ENCODE measurements at places on chromosomes 11 and 22.

DNA sequence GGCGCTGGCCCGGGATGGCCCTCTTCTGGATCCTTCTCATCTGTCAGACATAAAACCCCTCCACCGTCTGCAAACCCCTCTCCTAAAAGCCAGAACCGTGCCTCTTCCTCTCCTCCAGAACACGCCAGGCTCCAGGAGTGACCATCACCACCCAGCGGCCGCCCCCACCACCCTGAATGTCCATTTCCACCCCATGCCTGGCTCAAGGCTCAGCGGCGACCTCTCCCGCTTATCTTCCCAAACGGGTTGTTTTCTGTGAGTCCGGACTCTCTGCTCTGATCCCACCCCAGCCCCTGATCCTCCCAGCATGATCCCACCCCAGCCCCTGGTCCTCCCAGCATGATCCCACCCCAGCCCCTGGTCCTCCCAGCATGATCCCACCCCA, 37.6 kb downstream of the CELSR1 start:
- no peak for DNase-seq

- no peak for DNase-seq
Observed at GRCh38 chr11:69308491-69308911, 14.5 kb downstream of the MYEOV start.

DNA sequence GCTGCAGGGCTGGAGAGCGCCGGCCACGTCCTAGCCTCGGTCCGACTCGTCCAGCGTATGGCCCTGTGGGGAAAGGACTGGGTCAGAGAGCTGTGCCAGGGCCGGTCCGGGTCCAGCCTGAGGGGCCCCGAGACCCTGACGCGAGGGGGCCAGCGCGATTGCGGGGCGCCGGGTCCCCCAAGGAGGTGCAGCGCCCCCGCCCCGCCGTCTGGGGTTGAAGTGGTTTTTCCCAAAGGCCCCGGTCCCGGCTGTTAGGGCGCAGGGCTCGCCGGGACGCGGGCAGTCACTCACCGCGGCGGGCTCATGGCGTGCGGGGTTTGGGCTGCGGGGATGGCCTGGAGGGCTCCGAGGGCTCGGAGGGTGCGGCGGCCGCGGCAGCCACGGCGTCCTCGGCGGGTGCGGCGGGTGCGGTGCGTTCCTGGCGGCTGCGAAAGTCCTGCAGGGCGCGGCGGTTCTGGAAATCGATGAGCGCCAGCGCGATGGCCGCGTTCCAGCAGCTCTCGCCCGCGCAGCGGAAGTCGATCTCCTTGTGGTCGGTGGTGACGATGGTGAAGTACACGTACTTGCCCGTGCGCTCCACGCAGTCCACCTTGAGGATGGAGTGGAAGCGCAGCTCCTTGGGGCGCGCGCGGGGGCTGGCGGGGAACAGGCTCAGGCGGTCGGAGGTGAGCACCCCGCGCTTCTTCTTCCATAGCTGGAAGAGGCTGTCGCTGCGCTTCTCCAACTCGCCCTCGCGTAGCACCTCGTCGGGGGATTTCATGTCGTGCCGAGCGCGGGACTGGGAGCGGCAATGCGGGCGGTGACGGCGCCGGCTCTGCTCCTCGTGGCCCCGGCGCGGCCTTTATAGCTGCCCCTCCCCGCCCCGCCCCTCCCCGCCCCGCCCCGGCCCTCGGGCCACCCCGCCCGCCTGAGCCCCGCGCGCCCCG, at the start of gene PHLDA2:
Gene PHLDA2, minus strand, starts transcription at position 816 of the 926 bp plus-strand sequence. Its CDS starts 56 bp downstream, at position 760.
- DNase-seq, result no peak

GRCh38 chr11:102138223-102138622, 28.0 kb downstream of the YAP1 start:
- no peak for DNase-seq

DNA sequence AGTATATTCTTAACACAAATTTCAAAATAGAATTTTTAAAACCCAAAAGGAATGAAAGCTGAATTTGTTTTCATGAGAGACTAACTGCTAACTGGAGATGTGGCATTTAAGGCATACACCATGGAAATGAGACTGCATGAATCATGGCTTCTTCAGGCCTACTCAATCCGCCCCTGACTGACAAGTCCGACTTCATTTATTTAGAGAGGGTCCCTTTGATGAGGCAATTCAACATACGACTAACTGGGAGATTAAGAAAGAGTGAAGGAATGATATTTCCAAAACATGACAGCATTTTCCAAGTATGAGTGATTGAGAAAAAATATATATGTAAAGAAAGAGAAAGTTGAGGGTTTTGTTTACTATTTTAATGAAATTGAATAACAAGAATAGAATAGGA, 720.1 kb downstream of the DLG2 start:
- no peak for DNase-seq

GRCh38 chr11:6391537-6392134, 1.4 kb downstream of the SMPD1 start:
- no peak for DNase-seq

DNA sequence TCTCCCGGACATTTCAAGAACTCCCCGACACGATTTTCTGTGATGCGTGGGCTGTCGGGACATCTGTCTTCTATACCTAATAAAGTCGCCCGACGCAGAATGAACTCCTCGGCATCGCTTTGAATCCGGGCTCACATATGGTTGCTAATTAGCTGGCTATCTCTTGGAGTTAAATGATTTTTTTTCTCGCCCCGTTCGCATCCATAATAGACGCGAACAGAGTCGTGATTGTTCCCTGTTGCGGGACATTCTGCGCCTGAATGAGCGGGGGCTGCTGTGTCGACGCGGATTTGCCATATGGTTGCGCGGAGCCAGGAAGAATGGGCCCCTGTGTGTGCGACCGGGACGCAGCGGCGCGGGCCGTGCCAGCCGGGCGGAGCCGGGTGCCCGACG, 16.4 kb downstream of the CDKN1C start:
- DNase-seq, result no peak

DNA sequence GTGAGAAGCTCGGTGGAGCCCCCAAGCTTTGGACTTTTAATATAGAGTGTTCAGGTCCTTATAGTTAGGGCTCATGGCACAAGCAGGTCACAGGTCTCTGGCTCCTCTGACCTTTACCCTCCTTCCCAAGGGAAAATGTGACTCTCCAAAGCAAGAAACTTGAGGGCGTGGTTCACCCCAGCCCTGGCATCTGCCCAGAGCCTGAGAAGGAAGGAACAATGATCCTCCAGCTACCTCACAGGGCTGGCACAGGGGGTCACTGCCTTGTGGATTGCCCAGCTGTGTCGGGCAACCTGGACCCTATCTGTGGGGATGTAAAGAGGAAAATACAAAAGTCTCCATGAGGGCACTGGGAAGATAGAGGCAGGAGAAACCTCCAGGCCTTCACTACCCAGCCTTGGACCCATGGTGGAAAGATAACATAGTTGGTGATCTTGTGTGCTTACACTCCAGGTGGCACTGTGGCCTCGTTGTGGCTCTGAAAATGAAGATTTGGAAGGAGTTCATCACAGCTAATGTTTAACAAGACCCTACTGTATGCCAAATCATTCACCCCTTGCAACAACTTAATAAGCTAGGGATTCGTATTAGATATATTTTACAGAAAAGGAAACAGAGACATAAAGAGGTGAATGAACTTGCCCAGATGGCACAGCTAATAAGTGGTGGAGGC, 3.8 kb upstream of the ZNF195 start:
- no peak for DNase-seq

DNA sequence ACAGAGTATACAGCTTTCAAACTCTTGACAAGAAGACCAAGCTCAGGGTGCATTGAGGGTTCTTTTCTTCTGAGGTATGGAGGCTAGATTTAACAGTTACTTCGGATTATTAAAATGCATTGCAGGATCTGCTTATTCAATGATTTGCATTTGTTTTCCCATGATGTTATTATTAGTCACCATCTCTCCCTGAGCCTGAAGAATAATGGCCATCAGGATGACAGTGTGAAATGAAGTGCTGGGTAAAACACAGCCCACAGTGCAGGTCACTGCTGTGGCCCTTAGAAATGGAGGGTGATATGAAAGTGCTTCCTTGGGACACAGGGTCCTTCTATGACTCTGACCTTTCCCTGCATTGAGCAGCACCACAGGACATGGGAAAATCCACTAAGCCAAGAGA, 40.0 kb downstream of the TECTA start:
- DNase-seq, result no peak

GRCh38 chr11:58928107-58928499, 11.2 kb upstream of the GLYATL1 start:
- no peak for DNase-seq

- DNase-seq, result no peak
Observed at GRCh38 chr22:44190381-44190976, 9.8 kb downstream of the PARVG start.

GRCh38 chr11:10561043-10561818, 7.2 kb downstream of the LYVE1 start:
- no peak for DNase-seq

- no peak for DNase-seq
Observed at GRCh38 chr11:35632301-35632700, 14.0 kb downstream of the FJX1 start.

DNA sequence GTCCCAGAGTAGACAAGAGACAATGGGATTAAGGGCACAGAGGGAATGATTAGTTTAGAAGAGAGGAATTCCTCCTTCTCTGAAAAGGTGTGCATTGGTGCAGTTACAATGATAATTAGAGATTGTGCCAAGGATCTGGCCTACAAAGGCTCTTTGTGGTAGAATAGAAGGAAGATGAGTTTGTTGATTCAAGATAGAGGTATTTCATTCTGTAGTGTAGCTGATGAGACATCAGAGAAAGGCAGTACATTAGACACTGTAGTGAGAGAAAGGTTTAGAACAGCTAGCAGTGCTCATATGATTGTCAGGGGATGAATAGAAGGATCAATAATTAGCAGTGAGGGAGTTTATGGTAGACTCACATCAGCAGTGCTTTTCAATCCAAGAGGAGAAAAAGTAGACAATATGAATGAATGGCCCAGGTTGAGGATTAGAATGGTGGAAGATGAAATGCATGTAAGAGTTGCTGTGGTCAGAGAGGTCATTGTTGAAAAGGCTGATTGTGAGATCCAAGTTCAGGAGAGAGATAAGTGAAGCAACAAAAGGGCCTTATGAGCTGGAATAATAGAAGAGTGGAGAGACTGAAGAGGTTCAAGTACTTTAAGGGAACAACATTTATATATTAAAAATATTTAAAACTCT, 28.9 kb downstream of the SIK2 start:
- DNase-seq, result no peak

DNA sequence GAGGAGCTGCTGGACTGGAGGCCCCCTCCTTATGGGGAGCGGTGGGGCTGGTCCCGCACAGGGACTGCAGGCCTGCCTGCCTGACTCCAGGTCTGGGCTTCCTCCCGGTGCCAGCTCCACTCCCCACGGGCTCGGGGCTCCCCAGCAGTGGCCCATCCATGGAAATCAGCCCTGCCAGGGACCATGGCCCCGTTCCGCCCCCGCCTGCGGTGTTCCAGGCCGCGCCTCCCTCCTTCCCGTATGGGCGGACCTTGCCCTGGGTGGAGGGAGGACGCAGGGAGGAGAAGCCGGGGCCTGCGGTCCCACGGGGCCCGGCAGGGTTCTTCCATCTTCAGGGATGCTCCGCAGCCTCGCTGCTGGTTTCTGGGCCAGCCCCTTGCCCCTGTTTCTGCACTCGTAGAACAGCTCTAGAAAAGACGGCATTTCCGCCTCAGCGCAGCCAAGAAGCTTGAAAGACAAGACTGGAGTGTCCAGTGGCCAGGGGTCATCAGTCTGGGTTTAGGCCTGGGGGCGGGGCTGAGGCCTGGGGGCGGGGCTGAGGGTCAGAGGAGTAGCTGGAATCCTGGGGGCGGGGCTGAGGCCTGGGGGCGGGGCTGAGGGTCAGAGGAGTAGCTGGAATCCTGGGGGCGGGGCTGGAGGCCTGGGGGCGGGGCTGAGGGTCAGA, 1330.6 kb downstream of the BRD1 start:
- no peak for DNase-seq

DNA sequence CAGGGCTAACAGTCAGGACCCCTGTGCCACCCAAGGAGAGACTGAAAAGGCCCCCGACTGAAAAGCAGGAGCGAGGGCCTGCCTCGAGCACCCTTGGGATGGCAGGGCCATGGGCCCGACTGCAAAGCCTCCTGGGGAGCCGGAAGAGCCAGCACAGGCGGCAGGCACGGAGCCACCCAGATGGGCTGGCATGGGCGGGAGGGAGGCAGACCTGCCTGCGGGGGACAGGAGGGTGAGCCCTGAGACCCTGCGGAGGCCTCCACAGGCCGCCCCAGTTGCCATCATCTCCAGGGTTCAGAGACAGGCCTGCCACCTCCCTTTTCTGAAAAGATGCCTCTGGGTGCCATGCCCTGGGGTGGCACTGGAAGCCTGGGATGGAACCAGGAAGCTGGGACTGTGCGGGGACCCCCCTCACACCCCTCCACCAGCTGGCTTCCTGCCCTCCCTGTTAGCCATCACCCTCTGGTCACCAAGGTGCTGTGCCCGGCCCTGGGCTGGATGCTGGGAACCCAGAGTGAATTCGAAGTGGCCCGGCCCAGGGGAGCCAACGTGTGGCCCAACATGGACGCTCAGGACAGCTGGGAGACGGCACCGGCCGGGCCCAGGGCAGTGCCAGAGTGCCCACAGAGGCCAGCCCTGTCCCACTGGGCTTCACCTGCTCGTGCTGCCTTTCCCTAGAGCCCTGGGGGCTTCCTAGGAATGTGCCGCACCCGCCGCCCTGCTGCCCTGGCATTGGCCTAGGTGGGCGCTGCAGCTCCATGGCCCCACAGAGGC, 13.8 kb downstream of the TSPAN32 start:
- no peak for DNase-seq

- no peak for DNase-seq
Observed at GRCh38 chr11:19874266-19874665, 161.6 kb downstream of the NAV2 start.

DNA sequence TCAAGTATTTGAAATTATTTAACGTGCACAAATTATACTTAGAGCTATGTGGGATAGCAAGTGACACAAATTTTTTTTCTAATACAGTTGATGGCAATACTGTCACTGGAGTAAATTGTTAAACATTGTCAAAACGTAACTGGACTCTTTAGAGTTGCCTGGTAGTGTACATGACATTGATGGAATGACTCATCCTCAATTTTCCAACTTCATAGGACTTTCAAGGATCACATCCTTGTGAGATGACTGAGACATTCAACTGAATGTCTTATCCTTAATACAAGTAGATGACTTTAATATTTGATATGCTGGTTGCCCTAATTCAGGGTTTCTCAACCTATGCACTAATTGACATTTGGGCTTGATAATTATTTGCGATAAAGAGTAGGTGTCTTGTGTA, 310.0 kb downstream of the SWAP70 start:
- DNase-seq, result no peak

DNA sequence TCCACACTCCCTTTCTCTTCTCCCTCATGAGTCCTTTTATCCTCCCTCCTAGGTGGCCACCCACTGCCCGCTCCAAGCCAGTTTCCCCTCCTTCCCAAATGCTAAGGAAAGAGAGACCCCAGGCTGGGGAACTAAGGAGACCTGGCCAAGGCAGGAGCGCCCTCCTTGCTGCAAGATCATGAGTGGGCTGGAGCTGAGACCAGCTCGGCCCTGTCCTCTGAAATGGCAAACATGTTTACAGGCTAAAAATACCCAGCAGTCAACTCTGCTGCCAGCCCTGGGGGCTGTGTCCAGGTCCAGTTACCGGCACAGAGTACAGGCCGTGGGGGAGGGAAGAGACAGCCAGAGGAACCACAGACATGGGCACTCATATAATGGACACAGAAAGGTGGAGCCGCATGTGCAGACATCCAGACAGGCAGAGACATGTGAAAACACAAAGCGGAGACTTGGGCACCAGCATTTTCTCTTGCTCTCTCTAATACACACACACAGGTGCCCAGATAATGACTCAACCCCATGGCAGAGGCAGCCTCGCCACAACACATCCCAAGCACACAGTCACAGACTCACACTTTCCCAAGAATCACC, 1.2 kb upstream of the AHNAK start:
- no peak for DNase-seq
